ENCODE measurements at places on chromosomes 5 and 9. TPM values are rescaled to one million over a fixed set of nuclear protein-coding genes. Genes with fewer than 3 reads are reported as not detected.

- peaks cover 8% of the 10 kb centered on the region for H3K4me1 ChIP-seq
- no peaks in the 10 kb centered on the region for H3K27me3 ChIP-seq
- DNase-seq = no peak
- H3K4me3 ChIP-seq = no peak overlapping the region
- H3K27ac ChIP-seq = no peak overlapping the region
- H3K36me3 ChIP-seq = no peaks in the 10 kb centered on the region
Observed at GRCh38 chr9:136710543-136710942, 1.8 kb upstream of the DIPK1B start.

DNA sequence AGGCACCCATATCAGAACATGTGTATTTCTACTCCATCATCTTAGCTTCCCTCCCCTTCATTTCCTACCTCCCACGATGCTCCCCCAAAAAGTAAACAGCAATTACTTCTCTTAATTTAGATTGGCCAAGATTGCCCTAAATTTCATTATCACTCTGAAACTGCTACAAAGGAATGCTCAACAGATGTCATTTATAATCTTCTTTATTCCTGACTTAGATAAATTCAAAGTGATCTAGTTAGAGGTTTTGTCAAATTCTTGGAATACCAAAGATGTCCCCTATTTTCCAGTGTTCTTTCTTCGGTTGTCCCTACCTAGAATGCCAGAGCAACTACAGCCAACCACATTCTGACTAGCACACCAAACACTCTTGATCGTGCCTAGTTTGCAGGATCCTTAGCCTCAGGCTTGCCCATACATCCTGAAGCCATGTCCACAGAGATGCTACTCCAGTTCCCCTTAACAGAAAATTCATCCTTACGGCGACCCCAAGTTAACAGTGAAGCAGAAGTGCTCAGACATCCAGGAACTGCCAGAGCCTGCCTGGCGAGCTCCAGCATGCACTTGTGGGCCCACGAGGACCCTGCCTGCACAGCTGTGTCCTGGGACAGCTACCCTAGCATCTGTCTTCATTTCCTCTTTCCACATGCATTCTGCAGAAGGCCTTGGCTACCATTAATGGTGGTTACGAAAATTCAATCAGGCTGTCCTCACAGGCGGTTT, 31.6 kb downstream of the DAP start:
- H3K36me3 ChIP-seq = no peaks in the 10 kb centered on the region
- H3K27me3 ChIP-seq = no peaks in the 10 kb centered on the region
- H3K4me3 ChIP-seq = no peak overlapping the region
- no peak overlapping the region for H3K27ac ChIP-seq
- peaks cover 19% of the 10 kb centered on the region for H3K4me1 ChIP-seq
- DNase-seq = no peak

Gene PROB1
- 1.9 TPM for total RNA-seq

Gene PRSS3
- total RNA-seq = 1.1 TPM

Gene LHX3
- not detected for total RNA-seq

DNA sequence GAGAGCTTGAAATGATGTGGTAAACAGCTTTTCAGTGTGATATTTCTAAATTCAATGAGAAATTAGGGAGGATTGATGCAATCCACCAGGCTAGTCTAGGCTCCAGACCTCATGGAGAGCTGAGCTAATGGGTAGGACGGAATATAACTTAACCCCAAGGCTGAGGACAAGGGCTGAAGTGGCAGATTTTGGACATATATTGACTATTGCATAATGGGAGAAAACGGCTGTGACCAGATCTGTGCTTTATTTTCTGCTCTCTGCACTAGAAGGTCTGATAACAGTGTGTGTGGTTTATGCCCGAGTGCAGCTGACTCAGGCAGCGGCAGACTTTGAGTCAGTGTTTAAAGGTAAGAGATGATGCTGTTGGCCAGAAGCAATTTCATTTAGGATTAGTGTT, 70.6 kb downstream of the ACTBL2 start:
- peaks cover 58% of the 10 kb centered on the region for H3K4me1 ChIP-seq
- no peaks in the 10 kb centered on the region for H3K36me3 ChIP-seq
- DNase-seq = no peak
- no peaks in the 10 kb centered on the region for H3K27me3 ChIP-seq

DNA sequence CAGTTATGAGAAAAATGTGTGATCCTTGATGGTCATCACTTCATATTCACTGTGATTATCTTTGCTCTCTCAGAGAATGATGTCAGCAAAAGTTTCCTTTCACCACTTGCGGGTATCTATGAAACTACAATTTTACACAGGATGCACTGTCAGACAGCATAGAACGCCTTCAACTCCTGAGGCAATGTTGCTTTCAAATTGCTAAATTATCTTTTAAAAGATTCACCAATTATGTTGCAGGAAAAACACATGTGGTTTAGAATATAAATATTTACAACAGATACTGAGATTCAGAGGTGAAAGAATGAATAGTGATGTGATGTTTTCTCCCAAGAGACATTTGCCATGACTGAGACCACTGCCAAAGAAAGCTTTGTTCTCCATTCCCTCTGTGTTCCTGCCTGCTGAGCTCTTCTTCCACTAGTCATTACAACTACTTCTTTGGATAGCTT, 879.8 kb upstream of the DMAC1 start:
- H3K36me3 ChIP-seq = no peaks in the 10 kb centered on the region
- H3K4me1 ChIP-seq = no peaks in the 10 kb centered on the region
- H3K27me3 ChIP-seq = no peaks in the 10 kb centered on the region
- DNase-seq = no peak
- no peak overlapping the region for H3K4me3 ChIP-seq

GRCh38 chr5:50727149-50727496, 60.7 kb downstream of the PARP8 start:
- H3K4me3 ChIP-seq = no peak overlapping the region
- H3K27me3 ChIP-seq = no peaks in the 10 kb centered on the region
- H3K4me1 ChIP-seq = no peaks in the 10 kb centered on the region
- no peak overlapping the region for H3K27ac ChIP-seq
- DNase-seq = peak; percentile 15

DNA sequence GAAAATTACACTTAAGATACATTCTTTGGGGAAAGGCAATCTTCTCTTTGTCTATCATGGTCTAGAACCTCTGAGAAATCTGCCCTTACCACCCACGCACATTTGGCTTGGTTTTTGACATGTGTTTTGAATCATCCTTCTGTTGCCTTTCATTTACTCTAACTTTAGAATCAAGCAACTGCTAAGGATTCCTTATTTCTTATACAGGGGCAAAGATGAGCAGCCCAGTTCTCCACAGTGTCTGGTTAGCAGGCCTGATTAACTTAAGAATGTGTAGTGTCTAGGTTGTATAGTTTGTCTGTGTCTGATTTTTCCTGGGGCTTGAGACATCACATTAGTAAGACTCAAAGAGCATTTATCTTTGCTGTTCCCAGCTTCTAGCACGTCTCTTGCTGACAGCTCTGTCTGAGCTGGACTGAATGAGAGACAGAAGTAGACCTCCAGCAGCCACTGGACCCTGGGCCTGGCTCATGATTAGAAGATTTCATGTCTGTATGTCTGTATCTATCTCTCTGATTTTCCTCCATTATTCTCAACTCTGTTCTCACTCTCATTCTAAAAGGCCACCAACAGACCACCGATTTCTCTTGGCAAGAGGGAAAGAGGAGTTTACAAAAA, 31.8 kb upstream of the PCA3 start:
- H3K27me3 ChIP-seq = no peaks in the 10 kb centered on the region
- DNase-seq = no peak
- no peaks in the 10 kb centered on the region for H3K36me3 ChIP-seq
- no peak overlapping the region for H3K27ac ChIP-seq
- H3K4me3 ChIP-seq = no peak overlapping the region
- H3K4me1 ChIP-seq = no peaks in the 10 kb centered on the region

- H3K36me3 ChIP-seq = no peaks in the 10 kb centered on the region
- H3K4me1 ChIP-seq = peaks cover 10% of the 10 kb centered on the region
- H3K27me3 ChIP-seq = no peaks in the 10 kb centered on the region
- no peak for DNase-seq
- H3K4me3 ChIP-seq = no peak overlapping the region
- H3K27ac ChIP-seq = no peak overlapping the region
Observed at GRCh38 chr5:40413743-40414142, 266.0 kb upstream of the PTGER4 start.

DNA sequence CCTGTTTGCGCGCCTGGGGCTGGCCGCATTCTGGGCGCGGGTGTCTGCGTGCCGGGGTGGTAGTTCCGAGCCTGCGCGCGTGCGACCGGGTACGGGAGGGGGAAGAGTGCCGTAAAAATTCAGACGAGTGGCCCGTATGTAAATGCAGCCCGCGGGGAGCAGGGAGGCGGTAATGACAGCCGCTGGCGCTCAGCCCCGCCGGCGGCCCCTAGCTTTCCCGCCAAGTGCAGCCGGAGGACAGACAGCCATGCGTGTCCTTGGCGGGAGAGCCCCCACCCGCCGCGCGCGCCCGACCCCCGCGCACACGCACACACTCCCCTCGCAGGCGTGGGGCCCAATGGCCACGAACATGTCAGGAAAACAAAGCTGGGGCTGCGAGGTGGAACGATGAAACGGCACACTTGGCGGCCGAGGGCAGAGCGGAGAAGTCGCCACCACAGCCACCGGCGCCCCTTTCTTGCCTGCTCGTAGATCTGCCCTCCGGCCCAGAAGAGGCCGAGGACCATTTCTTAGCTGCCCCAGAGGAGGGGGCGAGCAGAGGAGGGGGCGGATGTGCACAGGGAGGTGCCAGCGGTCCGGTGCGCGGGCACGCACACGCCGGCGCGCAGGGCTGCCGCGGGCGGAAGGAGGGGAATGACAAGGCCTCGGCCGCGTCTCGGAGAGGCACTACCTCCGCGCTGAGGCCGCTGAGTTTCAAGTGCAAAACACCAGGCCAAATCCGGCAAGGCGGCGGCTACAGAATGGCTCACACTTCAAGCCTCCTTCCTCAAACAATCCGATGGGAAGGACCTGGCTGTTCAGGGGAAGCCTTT, 208.4 kb downstream of the MEF2C start:
- no peak overlapping the region for H3K27ac ChIP-seq
- DNase-seq = no peak
- H3K36me3 ChIP-seq = no peaks in the 10 kb centered on the region
- H3K27me3 ChIP-seq = peaks cover 43% of the 10 kb centered on the region

DNA sequence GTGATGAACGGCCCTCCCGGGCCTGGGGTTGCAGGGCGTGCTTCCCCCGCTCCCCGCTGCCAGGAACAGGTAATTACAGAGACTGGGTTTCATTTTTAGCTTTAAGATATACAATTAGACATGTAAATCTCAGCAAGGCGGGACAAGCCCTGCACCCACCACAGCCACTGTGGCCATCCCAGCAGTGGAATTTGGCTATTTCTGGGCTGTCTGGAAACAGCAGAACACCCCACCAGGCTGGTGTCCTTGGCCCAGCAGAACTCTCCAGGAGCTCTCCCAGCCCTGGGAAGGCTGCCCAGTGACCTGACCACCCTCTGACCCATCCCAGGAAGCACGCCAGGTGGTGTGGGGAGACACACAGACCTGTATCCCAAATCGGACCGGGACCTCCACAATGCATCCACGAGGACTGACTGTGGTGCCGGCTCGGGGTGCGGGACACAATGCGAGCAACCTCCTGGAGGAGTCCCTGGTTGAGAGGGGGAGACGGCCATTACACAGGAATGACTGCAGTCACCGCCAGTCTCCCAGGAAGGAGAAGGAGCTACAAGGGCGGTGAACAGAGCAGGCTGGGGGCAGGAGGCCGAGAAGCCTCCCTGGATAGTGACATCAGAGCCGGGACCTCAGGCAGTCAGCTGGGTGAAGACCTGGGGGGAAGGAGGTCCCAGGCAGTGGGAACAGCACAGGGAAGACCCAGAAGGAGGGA, 17.3 kb downstream of the EEIG1 start:
- peak overlapping the region; percentile 3 for H3K4me3 ChIP-seq
- DNase-seq = no peak
- H3K36me3 ChIP-seq = no peaks in the 10 kb centered on the region
- peaks cover 80% of the 10 kb centered on the region for H3K4me1 ChIP-seq
- peak overlapping the region; percentile 83 for H3K27ac ChIP-seq

DNA sequence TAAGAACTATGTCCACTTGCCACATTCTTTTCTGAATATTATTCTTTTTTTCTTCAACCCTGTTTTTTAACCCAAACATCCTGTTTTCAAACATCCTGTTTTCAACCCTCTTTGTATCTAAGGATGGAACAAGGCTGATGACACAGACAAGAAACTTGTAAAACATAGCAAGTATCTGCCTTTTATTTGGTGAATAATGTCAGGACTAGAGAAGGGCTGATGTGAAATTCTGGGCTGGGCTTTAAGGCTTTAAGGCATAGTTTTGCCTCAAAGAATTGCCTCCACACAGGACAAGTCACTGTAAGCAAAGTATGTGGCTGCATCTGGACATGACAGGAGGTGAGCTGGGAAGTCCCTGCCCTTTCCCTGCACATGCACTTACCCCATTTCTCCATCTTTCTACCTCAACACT, 42.5 kb upstream of the RIC1 start:
- peaks cover 13% of the 10 kb centered on the region for H3K4me1 ChIP-seq
- H3K36me3 ChIP-seq = no peaks in the 10 kb centered on the region
- DNase-seq = no peak
- H3K27ac ChIP-seq = no peak overlapping the region
- H3K4me3 ChIP-seq = no peak overlapping the region
- H3K27me3 ChIP-seq = no peaks in the 10 kb centered on the region

Gene HTR4
- total RNA-seq = 3.9 TPM

Gene SLC6A19
- not detected for total RNA-seq

GRCh38 chr5:133706506-133707430, 94.4 kb upstream of the FSTL4 start:
- H3K27me3 ChIP-seq = no peaks in the 10 kb centered on the region
- H3K27ac ChIP-seq = no peak overlapping the region
- no peak for DNase-seq
- no peaks in the 10 kb centered on the region for H3K36me3 ChIP-seq
- no peak overlapping the region for H3K4me3 ChIP-seq

DNA sequence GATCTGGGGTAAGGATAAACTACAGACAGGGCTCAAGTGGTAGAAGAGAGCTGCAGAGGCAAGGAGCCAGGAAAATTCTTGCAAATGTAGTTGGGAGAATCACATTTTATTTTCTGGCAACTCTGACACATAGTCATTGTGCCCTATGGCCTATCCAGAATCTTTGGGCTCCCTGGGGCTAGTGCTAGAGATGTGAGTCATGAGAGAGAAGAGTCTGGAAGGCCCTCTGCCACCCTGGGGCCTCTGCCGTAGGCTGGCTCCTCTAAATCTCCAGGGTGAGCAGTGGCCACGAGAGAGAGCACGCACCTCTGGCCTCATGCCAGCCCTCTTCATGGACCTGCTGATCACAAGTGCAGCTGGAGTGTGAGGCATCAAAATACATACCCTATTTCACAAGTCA, 74.3 kb upstream of the SSBP2 start:
- H3K4me1 ChIP-seq = peaks cover 9% of the 10 kb centered on the region
- H3K27me3 ChIP-seq = no peaks in the 10 kb centered on the region
- no peak overlapping the region for H3K4me3 ChIP-seq
- H3K27ac ChIP-seq = no peak overlapping the region
- H3K36me3 ChIP-seq = no peaks in the 10 kb centered on the region

GRCh38 chr5:179251276-179251969, 93.8 kb downstream of the ADAMTS2 start:
- no peak overlapping the region for H3K27ac ChIP-seq
- H3K4me1 ChIP-seq = no peaks in the 10 kb centered on the region
- no peak overlapping the region for H3K4me3 ChIP-seq
- no peaks in the 10 kb centered on the region for H3K27me3 ChIP-seq
- no peaks in the 10 kb centered on the region for H3K36me3 ChIP-seq

GRCh38 chr5:140547508-140548299, at the start of gene EIF4EBP3:
EIF4EBP3 (plus strand) TSS chr5:140547662; CDS start chr5:140547738, 76 bp downstream.
- no peaks in the 10 kb centered on the region for H3K27me3 ChIP-seq
- H3K36me3 ChIP-seq = peaks cover 29% of the 10 kb centered on the region
- peak within 1 kb of the TSS; percentile 80 for H3K4me3 ChIP-seq
- peak; percentile 86 for DNase-seq
- H3K4me1 ChIP-seq = peaks cover 18% of the 10 kb centered on the region

- H3K36me3 ChIP-seq = no peaks in the 10 kb centered on the region
- DNase-seq = no peak
- H3K27me3 ChIP-seq = no peaks in the 10 kb centered on the region
- H3K4me3 ChIP-seq = no peak overlapping the region
- no peak overlapping the region for H3K27ac ChIP-seq
- peaks cover 3% of the 10 kb centered on the region for H3K4me1 ChIP-seq
Observed at GRCh38 chr9:107711542-107711941, 222.0 kb upstream of the KLF4 start.

Gene ZDHHC11B
- total RNA-seq = 1.8 TPM

Data from thoracic aorta (tissue), 2 donors.